ENCODE measurements at places on chromosomes 1 and 21.

GRCh38 chr1:206500046-206500445 is 7.3 kb upstream of the RASSF5 start:
- H3K4me3 ChIP-seq: no peak overlapping the region
- no peaks in the 10 kb centered on the region for H3K27me3 ChIP-seq
- DNase-seq: no peak
- H3K27ac ChIP-seq: no peak overlapping the region
- peaks cover 3% of the 10 kb centered on the region for H3K4me1 ChIP-seq
- no peaks in the 10 kb centered on the region for H3K36me3 ChIP-seq

GRCh38 chr1:21307663-21308305 is 17.5 kb upstream of the ECE1 start:
- H3K4me3 ChIP-seq: no peak overlapping the region
- H3K27me3 ChIP-seq: no peaks in the 10 kb centered on the region
- H3K27ac ChIP-seq: no peak overlapping the region
- DNase-seq: no peak

GRCh38 chr1:77831566-77831965 is 52.1 kb downstream of the MIGA1 start:
- DNase-seq: no peak
- H3K4me3 ChIP-seq: no peak overlapping the region
- H3K27me3 ChIP-seq: no peaks in the 10 kb centered on the region
- no peaks in the 10 kb centered on the region for H3K36me3 ChIP-seq
- peak overlapping the region; percentile 98 for H3K27ac ChIP-seq
- H3K4me1 ChIP-seq: peaks cover 27% of the 10 kb centered on the region

- H3K27ac ChIP-seq: no peak overlapping the region
- DNase-seq: no peak
- peaks cover 3% of the 10 kb centered on the region for H3K4me1 ChIP-seq
- peak overlapping the region; percentile 59 for H3K4me3 ChIP-seq
Measured at GRCh38 chr1:37794372-37795339, 1.0 kb downstream of the MANEAL start.

- peaks cover 33% of the 10 kb centered on the region for H3K4me1 ChIP-seq
- DNase-seq: peak; percentile 87
- H3K36me3 ChIP-seq: no peaks in the 10 kb centered on the region
- peak overlapping the region; percentile 61 for H3K27ac ChIP-seq
Measured at GRCh38 chr1:9289711-9290485, 2.8 kb upstream of the SPSB1 start.

DNA sequence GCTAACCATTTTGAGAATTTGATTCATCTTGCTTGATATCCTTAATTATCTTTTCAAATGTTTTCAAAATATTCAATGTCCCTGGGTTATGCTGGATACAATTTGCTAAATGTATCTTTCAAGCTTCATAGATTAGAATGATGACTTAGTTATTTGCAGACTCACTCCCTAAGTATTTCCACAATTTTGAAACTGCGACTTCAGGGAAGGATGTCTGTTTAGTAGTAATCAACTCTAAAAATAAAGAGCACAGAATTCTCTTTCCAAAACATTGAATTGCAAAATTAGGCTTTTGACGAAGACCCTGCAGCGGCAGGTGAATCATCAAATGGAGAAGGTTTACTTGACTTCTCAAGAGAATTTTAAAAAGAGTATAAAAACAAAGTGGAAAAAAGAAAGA is 14.2 kb downstream of the RGS1 start:
- no peaks in the 10 kb centered on the region for H3K27me3 ChIP-seq
- H3K36me3 ChIP-seq: no peaks in the 10 kb centered on the region
- DNase-seq: no peak
- H3K4me1 ChIP-seq: no peaks in the 10 kb centered on the region
- H3K4me3 ChIP-seq: no peak overlapping the region
- no peak overlapping the region for H3K27ac ChIP-seq

- no peak for DNase-seq
- H3K27ac ChIP-seq: no peak overlapping the region
- no peak overlapping the region for H3K4me3 ChIP-seq
- H3K27me3 ChIP-seq: no peaks in the 10 kb centered on the region
- no peaks in the 10 kb centered on the region for H3K36me3 ChIP-seq
- H3K4me1 ChIP-seq: no peaks in the 10 kb centered on the region
Measured at GRCh38 chr1:191901651-191902050, 256.6 kb upstream of the RGS18 start.

GRCh38 chr1:47679301-47679791 is 241.5 kb downstream of the FOXD2 start:
- DNase-seq: peak; percentile 33
- H3K27ac ChIP-seq: no peak overlapping the region
- no peaks in the 10 kb centered on the region for H3K4me1 ChIP-seq
- no peak overlapping the region for H3K4me3 ChIP-seq

DNA sequence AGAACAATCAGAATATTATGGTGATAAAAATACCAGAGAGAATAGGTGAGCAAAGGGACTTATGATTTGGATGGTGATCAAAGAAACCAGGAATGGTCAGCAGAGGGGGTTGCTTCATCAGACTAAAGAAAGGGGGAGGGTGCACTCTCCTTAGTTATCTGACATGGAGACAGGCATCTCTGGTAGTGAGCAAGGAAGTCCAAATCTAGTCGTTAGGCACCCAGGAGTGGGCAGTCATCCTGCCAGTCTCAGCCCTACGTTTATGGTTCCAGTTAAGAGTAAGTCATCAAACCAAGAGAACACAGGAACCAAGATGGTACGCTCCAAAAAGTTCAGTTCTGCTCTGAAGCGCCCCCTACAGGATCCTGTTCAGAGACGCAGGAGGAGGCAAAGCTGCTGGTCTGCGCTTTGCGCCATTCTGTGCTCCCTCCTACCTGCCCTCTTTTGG is 28.6 kb downstream of the EBNA1BP2 start:
- no peaks in the 10 kb centered on the region for H3K36me3 ChIP-seq
- no peak overlapping the region for H3K4me3 ChIP-seq
- DNase-seq: no peak
- H3K27ac ChIP-seq: no peak overlapping the region

DNA sequence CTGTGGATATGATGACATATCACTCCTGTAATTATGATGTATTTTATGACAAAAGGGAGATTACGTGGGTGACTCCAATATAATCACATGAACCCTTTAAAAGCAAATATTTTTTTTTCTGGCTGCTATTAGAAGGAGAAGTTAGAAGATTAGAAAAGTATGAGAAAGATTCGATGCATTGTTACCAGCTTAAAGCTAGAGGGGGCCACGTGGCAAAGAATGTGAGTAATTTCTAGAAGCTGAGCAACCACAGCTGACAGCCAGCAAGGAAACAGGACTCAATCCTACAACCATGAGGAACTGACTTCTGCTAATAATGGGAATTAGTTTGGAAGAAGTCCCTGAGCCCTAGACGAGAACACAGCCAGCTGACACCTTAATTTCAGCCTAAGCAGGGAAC is 56.3 kb upstream of the C1orf87 start:
- no peak overlapping the region for H3K4me3 ChIP-seq
- H3K27me3 ChIP-seq: no peaks in the 10 kb centered on the region
- H3K27ac ChIP-seq: no peak overlapping the region
- H3K36me3 ChIP-seq: no peaks in the 10 kb centered on the region
- peak; percentile 14 for DNase-seq

GRCh38 chr1:204013052-204013451 is 59.9 kb upstream of the SOX13 start:
- H3K36me3 ChIP-seq: no peaks in the 10 kb centered on the region
- no peak overlapping the region for H3K27ac ChIP-seq
- DNase-seq: no peak

GRCh38 chr1:218931324-218931723 is 242.4 kb upstream of the LYPLAL1 start:
- DNase-seq: no peak

GRCh38 chr1:154999571-155000410 is 2.8 kb upstream of the ZBTB7B start:
- peak overlapping the region; percentile 80 for H3K27ac ChIP-seq
- H3K4me3 ChIP-seq: no peak overlapping the region
- H3K27me3 ChIP-seq: no peaks in the 10 kb centered on the region
- peak; percentile 69 for DNase-seq

- H3K27ac ChIP-seq: peak overlapping the region; percentile 88
- H3K4me3 ChIP-seq: peak overlapping the region; percentile 29
- H3K27me3 ChIP-seq: no peaks in the 10 kb centered on the region
- peak; percentile 79 for DNase-seq
- H3K4me1 ChIP-seq: no peaks in the 10 kb centered on the region
Measured at GRCh38 chr1:223748773-223749733, 36.7 kb downstream of the CAPN2 start.

GRCh38 chr1:1302006-1302430 is 5.7 kb downstream of the ACAP3 start:
- H3K4me1 ChIP-seq: peaks cover 11% of the 10 kb centered on the region
- DNase-seq: no peak
- no peak overlapping the region for H3K27ac ChIP-seq
- no peak overlapping the region for H3K4me3 ChIP-seq
- no peaks in the 10 kb centered on the region for H3K27me3 ChIP-seq

DNA sequence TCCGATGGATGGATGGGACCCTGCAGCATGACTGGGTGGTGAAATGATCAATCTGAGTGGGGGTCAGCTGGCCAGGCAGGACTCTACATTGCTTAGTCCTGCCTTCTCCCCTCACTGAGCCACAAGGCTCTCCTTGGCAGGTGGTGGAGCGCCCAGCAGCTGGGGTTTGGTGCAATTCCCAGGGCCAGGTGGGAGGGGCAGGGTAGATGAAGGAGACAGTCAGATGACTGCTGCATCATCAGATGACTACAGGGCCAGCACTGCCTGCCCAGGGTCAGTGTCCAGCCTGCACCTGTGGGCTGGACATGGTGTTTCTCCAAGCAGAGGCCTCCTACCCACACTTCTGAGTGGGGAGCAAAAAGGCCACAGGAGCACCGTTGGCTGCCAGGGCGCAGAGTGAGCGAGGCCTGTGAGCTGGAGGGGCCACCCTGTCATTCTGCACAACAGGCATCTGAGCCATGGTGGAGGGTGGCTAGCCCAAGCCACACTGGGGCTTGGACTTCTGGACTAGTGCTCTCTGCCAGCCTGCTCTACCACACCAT is 103.9 kb upstream of the EDN2 start:
- H3K4me1 ChIP-seq: no peaks in the 10 kb centered on the region
- H3K4me3 ChIP-seq: no peak overlapping the region
- no peak overlapping the region for H3K27ac ChIP-seq
- DNase-seq: no peak

GRCh38 chr1:8017495-8018197 is 8.5 kb downstream of the ERRFI1 start:
- no peaks in the 10 kb centered on the region for H3K27me3 ChIP-seq
- no peak overlapping the region for H3K27ac ChIP-seq
- H3K4me3 ChIP-seq: no peak overlapping the region
- H3K4me1 ChIP-seq: peaks cover 18% of the 10 kb centered on the region
- H3K36me3 ChIP-seq: peaks cover 12% of the 10 kb centered on the region

DNA sequence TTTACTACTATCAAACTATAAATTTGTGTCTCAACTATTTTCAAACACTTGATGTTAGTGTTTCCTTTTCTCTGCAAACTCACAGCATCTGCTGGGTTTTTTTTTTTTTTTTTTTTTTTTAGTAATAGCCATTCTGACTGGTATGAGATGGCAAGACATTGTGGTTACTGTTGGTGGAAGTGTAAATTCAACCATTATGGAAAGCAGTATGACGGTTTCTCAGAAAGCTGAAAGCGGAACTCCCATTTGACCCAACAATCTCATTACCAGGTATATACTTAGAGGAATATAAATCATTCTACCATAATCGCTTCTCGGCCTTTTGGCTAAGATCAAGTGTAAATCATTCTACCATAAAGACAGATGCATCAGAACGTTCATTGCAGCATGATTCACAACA is 608.3 kb upstream of the ZP4 start:
- H3K27ac ChIP-seq: no peak overlapping the region
- H3K4me3 ChIP-seq: no peak overlapping the region
- DNase-seq: no peak
- no peaks in the 10 kb centered on the region for H3K4me1 ChIP-seq

DNA sequence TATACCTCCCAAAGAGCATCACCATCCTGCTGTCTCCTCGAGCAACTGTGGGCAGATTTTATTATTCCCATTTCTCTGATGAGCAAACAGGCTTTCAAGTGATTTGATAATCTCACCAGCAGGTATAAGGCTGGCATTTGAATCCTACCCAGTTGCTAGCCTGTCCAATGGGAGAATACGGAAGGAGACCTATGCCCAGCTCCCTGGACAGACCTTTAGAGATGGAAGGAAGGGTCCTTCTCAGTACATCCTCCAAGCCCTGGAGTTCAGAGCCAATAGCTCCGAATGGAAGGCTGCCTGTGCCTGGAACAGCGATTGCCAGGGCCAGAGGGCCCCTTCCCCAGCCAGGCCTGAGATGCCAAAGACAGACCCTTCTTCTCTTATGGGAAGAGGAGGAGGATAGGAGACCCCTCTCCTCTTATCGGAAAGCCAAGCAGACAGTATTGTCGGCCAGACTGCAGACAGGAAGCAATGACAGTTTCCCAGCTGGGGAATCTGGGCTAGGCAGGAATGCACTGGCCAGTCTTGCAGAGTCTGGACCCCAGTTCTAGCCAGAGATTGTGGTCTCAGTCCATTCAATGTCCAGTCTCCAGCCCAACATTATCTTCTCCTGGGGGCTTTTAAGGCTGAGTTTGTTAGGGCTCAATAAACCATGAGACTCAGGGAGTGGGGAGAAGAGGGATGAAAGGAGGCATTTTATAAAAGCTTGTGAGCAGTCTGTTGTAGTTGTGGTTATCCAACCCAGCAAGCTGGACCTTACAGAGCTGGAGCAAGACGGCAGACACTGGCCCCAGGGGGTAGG is 2.0 kb downstream of the IFFO2 start:
- peak; percentile 44 for DNase-seq
- peak overlapping the region; percentile 75 for H3K27ac ChIP-seq
- no peaks in the 10 kb centered on the region for H3K27me3 ChIP-seq
- H3K36me3 ChIP-seq: peaks cover 2% of the 10 kb centered on the region
- peak overlapping the region; percentile 32 for H3K4me3 ChIP-seq
- peaks cover 31% of the 10 kb centered on the region for H3K4me1 ChIP-seq

- no peak overlapping the region for H3K27ac ChIP-seq
- H3K27me3 ChIP-seq: no peaks in the 10 kb centered on the region
- no peaks in the 10 kb centered on the region for H3K36me3 ChIP-seq
Measured at GRCh38 chr1:89955311-89956205, 39.4 kb upstream of the ZNF326 start.

- DNase-seq: no peak
- no peak overlapping the region for H3K4me3 ChIP-seq
- no peaks in the 10 kb centered on the region for H3K27me3 ChIP-seq
- H3K4me1 ChIP-seq: no peaks in the 10 kb centered on the region
- no peak overlapping the region for H3K27ac ChIP-seq
- H3K36me3 ChIP-seq: no peaks in the 10 kb centered on the region
Measured at GRCh38 chr1:216919060-216919970, 196.1 kb upstream of the ESRRG start.

DNA sequence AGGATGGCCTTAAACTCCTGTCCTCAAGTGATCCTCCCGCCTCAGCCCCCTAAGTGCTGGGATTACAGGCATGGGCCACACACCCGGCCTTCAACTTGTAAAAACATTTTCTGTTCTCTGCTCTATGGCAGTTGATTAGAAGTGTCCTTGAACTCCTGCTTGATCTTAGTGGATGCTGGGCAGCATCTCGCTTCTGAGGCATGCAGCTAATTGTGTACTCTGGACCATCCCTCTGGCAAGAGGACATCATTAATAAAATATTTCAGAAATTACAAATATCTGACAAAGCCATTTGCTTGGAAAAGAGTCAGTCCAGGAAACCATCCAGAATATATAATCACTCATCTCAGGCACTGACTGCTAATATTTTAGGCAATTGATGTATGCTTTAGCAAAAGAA is 8.1 kb downstream of the NGF start:
- H3K36me3 ChIP-seq: no peaks in the 10 kb centered on the region
- no peak overlapping the region for H3K27ac ChIP-seq
